ENCODE measurements at places on chromosomes 1 and 21.

DNA sequence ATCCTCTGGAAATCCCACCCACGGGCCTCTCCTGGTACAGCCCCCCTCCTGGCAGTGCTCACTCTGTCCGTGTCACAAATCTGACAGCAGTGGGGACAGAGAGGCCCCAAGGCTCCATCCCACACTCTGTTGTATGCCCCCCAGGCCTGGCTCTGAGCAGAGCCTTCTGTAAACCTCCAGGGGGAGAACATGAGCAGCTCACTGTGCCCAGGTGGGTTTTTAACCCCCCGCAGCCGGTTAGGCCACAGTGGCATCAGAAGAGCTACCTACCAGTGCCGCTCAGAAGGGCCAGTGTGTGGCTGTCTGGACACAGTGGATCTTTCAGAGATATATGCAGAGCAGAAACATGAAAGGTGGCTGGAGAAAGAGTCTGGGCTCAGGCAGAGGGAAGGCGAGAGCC is 12.0 kb upstream of the GPR153 start:
- no peak for DNase-seq

GRCh38 chr1:172041742-172042141 is 200.4 kb downstream of the DNM3 start:
- DNase-seq = no peak

DNA sequence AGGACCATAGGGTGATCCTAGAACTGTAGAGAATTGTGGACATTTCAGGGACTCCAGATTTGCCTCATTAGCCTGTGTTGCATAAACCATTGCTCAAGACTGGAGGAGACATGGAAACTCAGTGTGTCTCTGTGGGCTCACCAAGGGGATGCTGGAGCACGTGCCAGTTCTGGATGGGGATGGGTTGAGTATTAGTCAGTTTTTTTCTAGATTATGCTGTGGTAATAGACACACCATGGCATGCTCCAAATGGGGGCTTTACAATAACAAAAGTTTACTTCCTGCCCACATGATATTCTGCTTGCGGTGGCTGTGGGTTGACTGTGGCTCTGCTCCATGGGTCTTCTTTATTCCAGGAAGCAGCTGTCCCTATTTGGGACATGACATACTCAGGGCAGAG is 125.4 kb downstream of the FOXD2 start:
- DNase-seq = no peak

- no peak for DNase-seq
Observed at GRCh38 chr1:68479501-68479900, 17.4 kb downstream of the DEPDC1 start.

- DNase-seq = no peak
Observed at GRCh38 chr1:94236013-94236491, 1.3 kb downstream of the ARHGAP29 start.

GRCh38 chr1:182617734-182618351 is 13.7 kb upstream of the RGS16 start:
- DNase-seq = no peak

- DNase-seq = no peak
Observed at GRCh38 chr1:178461701-178462100, 35.1 kb downstream of the CLEC20A start.

DNA sequence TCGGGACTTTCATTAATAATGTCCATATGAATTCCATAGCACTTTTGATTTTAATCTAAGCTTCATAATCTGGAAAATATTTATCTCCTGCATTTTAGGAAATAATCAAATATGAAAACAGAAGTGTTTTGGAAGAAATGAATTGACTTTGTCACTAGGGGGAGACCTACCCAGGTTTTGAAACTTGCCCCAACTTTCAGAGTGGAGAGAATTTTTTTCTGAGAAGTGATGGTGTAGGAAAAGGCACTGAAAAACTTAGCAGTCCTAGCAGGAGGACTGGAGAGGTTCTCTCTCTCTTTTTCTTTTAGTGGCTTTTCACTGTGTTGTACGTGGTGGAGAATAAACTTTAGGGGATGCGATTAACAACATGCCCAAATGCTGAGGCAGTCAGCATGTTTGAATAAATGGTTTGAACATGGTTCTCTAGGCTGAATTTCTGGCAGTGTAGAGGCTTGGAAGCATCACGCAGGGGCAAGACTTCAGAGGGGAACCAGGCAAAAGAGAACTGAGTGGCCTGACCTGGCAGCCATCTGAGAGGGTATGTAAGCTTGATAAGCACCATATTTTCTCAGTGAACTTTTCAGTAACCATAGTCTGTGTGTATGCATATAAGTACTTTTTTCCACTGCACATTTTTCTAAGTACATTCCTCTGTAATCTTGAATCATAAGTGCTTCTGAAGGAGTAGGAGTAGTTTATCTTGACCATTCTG is 68.3 kb upstream of the NEK7 start:
- no peak for DNase-seq

DNA sequence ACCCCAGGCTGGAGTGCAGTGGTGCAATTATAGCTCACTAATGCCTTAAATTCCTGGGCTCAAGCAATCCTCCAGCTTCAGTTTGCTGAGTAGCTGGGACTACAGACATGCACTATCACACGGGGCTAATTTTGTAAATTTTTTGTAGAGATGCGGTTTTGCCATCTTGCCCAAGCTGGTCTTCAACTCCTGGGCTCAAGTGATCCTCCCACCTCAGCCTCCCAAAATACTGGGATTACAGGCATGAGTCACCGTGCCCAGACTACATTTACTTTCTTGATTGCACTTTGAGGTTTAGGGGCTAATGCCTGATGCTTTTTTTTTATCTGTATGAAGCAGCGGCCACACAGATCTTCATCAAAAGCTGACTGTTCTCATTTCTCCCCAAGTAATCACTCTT is 124.6 kb downstream of the KIF26B start:
- no peak for DNase-seq

DNA sequence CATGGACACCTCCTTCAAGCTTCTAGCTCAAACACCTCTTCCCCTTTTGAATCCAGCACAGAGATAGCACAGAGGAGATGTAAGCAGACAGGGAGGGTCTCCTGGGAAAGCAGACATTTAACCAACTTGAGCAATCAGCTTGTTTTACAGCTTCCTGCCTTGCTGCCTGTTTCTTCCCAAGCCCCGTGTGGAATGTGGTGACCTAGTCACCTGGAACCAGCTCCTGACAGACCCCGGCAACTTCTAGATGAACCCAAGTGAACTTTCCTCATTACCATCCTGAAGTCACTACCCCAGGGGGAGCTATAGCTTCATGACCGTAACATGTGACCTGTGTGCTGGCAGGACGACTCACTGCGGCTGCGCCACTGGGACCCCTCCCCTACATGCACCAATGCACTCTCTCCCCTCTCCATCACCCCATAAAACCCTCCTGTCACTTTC is 24.1 kb upstream of the TTF2 start:
- no peak for DNase-seq

DNA sequence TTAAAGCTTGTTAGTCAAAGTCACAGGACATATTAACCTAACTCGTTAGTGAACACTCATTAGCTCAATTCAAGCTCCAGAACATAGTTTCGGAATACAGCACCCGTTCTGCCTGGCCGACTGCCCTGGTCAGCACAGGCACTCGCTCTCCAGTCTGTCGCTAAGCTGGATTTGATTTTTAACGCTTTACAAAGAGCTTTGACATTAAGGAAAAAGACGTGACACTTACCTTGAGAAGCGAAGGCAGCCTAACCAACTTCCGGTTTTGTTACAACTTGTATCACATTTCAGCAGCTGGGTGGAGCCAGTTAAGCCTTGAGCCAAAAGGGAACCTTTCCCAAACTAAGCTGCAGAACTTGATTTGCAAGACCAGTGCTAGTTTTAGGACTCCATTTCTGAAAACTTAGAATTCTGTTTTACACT is at the start of gene FRRS1:
TSS of gene FRRS1 (minus strand) at position 258 of the 423 bp plus-strand sequence. CDS start 17,867 bp downstream, outside the sequence.
- DNase-seq = no peak

DNA sequence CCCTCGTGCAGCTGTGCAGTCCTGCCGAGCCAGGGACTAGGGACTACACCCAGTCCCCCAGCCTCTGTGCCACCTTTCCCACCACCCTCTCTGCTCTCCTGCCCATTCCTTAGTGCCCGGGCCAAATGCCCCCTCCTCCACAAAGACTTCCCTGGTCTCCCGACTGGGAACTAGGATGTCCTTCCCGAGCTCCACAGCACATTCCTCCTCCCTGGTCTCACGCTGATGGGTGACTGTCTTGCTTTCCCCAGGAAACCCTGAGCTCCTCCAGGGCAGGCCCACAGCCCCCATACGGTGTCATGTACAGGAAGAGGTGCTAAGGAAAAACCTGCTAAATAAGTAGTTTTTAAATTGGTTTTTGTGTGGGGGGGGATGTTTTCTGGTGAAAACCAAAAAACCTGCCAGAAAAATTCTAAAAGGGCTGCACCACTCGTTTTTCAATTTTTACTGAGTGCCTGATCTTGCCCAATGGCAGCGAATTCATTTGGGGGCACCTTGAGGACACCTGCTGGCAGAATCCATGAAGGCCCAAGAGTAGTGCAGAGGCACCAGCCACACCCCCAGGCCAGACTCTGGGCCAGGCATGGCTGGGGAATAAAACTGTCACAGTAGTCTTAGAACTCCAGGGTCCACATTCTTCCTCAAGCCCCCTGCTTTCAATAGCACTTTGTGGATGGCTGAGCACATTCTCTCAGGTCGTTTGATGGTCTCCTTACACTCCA is 50.4 kb downstream of the GLIS1 start:
- no peak for DNase-seq

All from activated CD4-positive, alpha-beta T cell treated with anti-CD3 and anti-CD28 coated beads for 1 hour (primary cell).